ENCODE measurements at places on chromosomes 2 and 18.
A peak's percentile ranks its signal among the peaks of the same experiment; 100 is the strongest.

DNA sequence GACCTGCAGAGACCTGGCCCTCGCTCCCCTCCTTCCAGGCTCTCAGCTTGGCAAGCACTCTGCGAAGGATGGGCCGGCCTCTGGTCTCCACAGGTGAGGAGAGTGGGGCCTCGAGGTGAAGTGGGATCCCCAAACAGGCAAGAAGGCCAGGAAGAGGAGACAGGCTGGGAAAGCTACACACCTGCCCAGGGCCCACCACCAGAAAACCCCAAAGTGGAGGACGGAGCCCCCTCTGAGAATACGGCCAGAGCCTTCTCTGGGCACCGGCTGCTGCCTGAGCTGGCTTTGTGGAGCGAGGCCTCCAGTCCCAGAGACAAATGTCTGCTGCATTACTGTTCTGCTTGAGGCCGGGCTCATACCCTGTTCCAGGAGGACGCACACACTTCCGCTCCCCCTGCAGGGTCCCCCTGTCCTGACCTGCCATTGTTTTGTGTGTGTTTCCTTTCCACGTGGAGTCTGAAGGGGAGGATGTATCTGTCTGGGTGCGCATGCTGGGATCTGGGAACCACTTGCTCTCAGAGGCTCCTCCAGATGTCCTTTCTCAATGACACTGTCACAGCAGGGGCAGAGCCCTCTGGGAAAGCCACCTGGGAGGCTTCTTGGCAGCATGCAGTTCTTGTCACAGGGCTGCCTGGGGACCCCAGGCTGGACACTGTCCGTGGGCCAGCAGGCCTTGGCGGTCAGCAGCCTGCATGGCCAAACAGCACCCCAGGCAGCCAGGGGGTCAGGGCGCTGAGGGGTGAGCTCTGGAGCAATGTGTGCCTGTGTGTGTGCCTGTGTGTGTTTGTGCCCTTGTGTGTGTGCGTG, 20.8 kb downstream of the KCNF1 start:
- DNase-seq: no peak

- DNase-seq: no peak
Measured at GRCh38 chr2:129367107-129367506, 612.4 kb upstream of the RAB6C start.

DNA sequence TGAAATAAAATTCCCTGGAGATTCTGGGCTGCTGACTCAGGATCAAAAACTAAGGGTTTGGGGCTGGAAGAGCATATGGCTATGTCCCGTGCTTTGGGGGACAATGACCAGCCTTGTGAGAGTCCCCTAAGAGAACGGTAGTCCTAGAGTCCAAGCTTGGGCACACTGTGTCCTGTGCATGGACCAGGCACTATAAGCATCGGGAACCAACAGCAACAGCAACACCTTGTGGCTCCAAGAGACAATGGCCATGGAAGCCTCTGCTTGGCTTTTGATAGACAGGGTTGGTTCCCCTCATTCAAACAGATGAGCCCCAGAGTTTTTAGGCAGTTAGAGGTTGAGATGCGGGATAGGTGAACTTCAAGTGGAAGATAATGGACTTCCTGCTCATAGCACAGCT, 294.4 kb upstream of the CHAC2 start:
- DNase-seq: no peak

DNA sequence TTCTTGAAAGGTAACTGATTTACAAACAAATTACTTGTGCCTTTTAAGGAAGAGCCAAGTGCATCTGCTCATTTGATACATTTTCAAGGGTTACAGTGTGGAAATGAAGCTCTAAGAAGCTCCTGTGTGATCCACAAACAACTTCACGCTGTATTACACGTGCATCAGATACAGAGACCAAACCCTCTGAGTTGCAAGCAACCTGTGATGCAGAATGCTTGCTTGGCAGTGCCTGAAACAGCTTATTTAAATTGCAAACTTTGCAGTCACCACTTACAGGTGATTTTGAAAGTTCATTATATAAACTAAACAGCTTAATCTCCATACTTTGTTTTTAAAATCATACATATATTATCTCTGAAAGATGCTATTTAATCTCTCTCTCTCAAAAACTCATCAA, 50.1 kb downstream of the ZEB2 start:
- DNase-seq: no peak

DNA sequence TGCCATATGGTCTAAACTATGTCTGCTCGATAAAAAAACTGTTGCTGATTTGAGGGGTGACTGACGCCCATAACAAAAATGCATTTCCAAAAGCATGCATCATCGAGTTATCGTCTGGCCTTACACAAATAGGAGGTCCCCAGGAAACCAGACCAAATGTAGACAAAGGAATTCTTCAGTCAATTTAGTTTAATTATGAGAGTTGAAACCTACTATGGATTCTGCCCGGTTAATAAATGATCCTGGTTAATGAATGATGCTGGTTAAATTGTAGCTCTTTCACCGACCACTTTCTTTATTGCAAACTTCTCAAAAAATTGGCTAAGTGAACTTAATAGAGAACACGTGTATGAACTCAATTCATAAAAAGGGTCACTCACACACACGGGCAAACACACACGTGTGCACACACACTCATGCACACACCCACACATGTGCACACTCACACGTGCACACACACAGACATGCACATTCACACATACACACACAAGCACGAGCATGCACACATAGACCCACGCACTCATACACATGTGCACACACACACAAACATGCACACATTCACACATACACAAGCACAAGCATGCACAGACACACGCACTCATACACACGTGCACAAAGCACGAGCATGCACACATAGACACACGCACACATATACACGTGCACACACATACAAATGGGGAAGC, 59.0 kb upstream of the SALL3 start:
- DNase-seq: no peak

DNA sequence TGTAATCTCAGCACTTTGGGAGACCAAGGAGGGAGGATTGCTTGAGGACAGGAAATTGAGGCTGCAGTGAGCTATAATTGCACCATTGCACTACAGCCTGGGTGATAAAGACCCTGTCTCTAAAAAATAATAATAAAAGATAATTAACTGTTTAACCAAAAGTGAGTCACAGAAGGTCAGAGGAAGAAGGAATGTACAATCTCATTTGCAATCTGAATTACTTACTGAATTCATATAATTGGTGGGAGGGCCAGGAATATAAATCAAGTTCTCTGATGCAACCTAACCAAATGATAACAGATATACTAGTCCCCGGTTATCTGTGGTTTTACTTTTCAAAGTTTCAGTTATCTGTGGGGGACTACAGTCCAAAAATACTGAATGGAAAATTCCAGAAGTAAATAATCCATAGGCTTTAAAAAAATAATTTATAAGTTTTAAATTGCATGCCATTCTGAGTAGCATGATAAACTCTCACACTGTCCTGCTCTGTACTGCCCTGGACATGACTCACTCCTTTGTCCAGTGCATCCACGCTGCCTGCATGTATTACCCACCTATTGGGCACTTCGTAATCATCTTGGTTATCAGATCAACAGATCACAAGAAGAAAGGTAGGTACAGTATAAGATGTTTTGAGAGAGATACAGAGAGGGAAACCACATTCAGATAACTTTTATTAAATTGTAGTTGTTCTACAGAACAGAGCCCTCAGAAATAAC, 12.8 kb upstream of the MATN3 start:
- DNase-seq: no peak

DNA sequence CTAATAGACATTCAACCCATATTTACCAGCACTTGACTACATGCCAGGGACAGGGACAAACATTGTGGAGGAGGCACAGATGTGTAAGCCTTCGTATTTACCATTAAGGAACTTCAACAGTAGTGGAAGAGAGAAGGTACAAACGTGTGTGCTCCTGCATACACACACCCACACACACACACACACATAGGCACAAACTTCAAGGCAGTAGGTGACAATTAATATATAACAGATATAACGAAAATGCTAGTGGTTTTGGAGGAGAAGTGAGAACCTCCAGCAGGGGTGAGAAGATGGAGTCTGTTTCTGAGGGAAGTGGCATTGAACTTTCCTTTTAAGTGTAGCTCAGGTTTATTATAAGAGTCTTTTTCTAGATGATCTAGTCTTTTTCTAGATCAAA, 231.1 kb downstream of the SETBP1 start:
- no peak for DNase-seq

DNA sequence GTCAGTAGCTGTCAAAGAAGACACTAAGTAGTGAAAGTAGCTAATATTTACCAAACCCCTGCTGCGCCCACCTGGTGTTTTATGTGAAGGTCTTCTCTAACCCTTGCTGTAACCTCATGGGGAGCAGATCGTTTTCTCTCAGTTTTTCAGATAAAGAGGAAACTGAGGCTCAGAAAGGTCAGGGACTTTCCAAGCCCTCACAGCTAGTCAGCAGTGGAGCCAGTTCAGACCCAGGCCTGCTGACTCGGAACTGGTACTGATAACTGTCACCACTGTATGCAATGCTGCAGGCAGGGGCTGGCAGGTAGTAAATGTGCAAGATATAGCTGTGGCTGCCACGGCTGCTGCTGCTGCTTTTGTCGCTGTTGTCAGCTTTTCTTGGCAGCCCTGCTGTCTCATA, 69.1 kb downstream of the LRRFIP1 start:
- DNase-seq: peak; percentile 63

DNA sequence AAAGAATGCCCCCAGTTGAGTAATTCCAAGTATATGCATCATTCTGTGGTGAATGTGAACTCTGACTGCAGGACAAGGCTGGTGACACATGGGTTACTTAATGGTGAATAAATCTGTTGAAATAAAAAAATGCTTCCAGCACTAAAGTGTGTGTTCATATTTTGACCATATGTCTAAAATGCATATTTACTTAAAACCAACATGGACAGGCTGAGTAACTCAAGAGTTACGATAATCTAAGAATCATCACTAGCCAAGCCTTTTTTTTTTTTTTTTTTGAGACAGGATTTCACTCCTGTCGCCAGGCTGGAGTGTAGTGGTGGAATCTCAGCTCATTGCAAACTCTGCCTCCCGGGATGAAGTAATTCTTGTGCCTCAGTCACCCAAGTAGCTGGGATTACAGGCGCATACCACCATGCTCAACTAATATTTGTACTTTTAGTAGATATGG, 47.1 kb upstream of the CCBE1 start:
- DNase-seq: no peak

DNA sequence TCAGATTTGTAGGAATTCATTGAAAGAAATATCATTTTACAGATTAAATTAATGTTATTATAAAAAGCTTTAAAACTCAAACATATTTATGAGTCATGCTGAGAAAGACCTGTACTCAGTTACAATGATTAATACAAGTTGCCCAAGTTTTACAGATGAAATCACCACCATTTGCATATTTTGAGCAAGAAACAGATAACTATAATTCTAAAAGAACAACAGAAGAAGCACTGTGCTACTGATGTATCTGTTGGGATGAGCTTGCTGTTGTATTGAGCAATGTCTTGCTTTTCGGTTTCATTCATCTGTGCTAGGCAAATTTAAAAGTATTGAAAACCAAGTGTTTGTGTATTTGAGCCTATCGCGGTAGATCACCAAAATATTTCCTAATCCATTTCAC, 1589.1 kb upstream of the ZEB2 start:
- no peak for DNase-seq

GRCh38 chr2:45237850-45238542, 228.7 kb upstream of the SIX2 start:
- DNase-seq: peak; percentile 27

DNA sequence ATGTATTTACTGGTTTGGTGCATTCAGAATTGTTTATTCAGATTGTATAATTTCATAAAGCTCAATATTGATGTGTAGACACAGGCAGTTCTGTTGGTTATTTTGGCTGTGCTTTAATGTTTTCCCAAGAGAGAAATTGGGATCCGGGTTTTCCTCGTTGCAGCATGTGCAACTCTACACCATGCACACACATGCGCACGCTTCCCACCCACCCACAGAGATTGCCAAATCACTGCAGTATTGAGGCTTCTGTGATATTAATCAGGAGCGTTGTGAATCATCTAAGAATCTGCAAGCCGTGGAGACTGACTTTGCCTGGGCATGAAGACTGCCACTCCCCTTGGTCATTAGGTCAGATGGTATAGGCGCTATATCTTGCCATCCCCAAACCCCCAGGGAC, 571.5 kb downstream of the SLC4A3 start:
- no peak for DNase-seq

GRCh38 chr2:168084288-168084687, 163.1 kb downstream of the STK39 start:
- no peak for DNase-seq

DNA sequence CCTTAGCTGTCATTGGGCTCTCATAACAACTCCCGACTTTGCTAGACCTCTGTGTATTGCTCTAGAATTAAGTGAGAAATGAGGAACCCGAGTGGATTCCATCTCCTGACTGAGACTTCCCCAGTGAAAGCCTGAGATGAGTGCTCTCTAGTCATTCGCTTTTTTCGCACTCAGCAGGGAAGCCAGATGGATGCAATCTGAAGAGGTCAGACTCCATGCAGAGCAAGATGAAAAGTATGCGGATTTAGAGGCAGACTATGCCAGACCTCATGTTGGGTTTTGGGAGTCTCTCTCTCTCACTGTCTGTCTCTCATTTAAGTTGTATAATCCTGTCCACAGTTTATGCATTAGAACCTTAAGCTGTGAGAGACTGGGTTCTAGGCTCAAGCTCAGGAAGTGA, 88.6 kb downstream of the SLC5A7 start:
- DNase-seq: no peak

DNA sequence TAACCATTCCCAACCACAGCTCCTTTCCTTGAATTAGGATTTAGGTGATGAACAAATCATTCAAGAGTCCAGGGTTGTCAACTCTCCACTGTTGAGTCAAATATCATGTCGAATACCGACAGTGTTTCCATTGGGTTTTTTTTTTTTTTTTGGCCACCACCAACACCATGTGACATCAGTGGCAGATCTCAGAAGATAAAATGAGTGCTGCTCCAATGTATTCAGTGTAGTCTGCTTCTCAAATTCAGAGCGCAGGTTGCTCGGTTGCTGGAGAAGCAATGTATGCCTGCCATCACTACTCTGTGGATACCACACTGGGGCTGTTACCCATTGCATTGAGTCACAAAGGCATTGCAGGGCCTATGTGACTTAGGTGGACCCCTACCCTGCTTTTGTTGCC, 10.8 kb upstream of the ATL2 start:
- DNase-seq: no peak

DNA sequence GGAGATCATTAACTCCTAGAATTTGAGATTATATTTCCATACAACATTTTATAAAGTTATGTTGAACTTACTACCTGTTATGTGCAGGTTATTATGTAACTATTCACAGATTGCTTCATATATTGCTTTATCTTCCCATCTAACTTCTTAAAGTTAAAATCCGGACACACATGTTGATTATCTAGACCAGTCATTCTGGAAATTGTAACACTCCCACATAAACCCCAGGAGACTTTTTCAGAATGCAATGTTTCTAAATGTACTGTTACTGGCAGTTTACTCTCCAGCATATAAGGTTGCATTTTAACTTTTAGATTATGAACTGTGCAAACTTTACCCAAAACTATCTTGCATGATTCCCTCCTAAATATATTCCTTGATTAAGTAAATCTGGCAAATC, 70.5 kb upstream of the FAM117B start:
- no peak for DNase-seq

GRCh38 chr2:73020306-73020656, 51.2 kb downstream of the SFXN5 start:
- no peak for DNase-seq

Measured in activated CD4-positive, alpha-beta T cell treated with anti-CD3 and anti-CD28 coated beads, Interleukin-2, amount 50 U/mL, for 48 hours (primary cell).